ENCODE measurements at places on chromosomes 4 and X. TPM values are rescaled to one million over a fixed set of nuclear protein-coding genes. Genes with fewer than 3 reads are reported as not detected.

The RAB41 gene
- not detected for total RNA-seq

The RIBC1 gene
- 0.11 TPM for total RNA-seq

The MGAT4D gene
- not detected for total RNA-seq

The RAB33A gene
- 0.43 TPM for total RNA-seq

The FRMD7 gene
- not detected for total RNA-seq

The SLC49A3 gene
- 7.9 TPM for total RNA-seq

The ZNF275 gene
- 4.9 TPM for total RNA-seq

The EREG gene
- under 0.01 TPM for total RNA-seq

The FAM236B gene
- not detected for total RNA-seq
